ENCODE measurements at places on chromosomes 7 and 10.

DNA sequence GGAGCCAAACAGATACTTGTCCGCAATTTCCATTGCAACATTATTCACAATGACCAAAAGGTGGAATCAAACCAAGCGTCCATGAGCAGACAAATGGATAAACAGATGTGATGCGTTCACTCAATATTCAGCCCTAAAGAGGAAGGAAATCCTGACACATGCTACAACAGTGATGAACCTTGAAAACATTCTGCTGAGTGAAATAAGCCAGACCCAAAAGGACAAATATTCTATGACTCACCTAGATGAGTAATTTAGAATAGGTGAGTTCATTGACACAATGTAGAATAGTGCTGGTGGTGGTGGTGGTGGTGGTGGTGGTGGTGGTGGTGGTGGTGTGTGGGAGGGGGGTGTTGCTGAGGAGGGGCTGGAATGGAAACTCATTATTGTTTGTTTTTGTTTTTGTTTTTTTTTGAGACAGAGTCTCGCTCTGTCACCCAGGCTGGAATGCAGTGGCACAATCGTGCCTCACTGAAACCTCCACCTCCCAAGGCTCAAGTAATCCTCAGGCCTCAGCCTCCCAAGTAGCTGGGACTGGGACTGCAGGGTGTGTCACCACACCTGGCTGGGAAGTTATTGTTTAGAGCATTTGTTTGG is 28.6 kb downstream of the SMKR1 start:
- DNase-seq, result no peak

DNA sequence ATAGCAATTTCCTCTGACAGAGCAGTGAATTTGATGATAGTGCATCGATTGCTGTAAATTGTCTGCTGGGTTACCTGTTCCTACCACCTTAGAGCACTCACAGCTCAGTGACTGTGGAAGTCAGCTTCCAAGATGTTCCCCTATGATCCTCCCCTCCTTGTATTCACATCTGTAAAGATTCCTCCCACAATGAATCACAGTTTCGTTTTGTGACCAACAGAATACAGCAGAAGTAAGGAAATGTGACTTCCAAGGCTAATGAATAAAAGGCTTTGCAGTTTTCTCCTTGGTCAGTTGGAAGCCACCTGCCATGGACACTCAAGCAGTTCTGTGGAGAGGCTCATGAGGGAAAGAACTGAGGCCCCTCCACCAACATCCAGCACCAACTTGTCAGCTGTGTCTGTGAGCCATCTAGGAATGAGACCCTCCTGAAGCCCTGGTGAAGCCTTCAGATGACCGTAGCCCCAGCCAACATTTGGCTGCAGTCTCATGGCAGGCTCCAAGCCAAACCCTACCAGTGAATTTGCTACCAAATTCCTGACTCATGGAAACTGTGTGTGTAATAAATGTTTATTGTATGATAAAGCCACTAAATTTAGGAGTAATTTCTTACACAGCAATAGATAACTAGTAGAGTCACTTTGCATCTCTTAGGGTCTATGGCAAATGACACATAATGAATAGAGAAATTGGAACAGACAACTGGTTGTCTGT is 309.5 kb upstream of the NPVF start:
- no peak for DNase-seq

- no peak for DNase-seq
These were observed 3.6 kb upstream of the MTPN start for GRCh38 chr7:135980665-135981180.

DNA sequence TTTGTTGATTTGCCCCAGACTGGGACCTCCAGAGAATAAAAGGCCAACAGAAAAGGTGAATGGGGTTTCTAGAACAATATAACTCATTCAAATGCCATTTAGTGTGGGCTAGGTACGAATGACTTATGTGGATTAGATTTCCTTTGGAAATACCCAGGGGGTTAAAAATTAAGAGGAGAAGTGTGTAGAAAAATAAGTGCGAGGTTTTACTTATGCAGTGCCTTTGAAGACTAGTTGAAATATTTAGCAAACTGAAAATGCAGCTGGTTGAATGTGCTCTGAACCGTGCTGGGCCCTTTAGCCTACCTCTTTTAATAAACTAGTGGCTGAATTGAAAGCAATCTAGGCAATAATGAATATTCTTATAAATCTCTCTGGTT is 180.6 kb downstream of the LRMDA start:
- DNase-seq, result no peak

- DNase-seq, result no peak
These were observed 190.7 kb upstream of the CHRM2 start for GRCh38 chr7:136677471-136678365.
